Stimulated activated CD4-positive, alpha-beta T cell treated with anti-CD3 and anti-CD28 coated beads, Interleukin-15, amount 100 ng/mL, for 1 hour (primary cell): ENCODE measurements at places on chromosomes 6 and 20.
A peak's percentile ranks its signal among the peaks of the same experiment; 100 is the strongest.

GRCh38 chr6:40693768-40694167 is 106.6 kb upstream of the LRFN2 start:
- DNase-seq: no peak

- DNase-seq: no peak
Measured at GRCh38 chr20:24098886-24099285, 110.3 kb upstream of the GGTLC1 start.

- no peak for DNase-seq
Measured at GRCh38 chr6:71486461-71486860, 197.8 kb downstream of the OGFRL1 start.

- DNase-seq: no peak
Measured at GRCh38 chr6:35388772-35389352, 46.5 kb downstream of the PPARD start.

GRCh38 chr6:95917034-95917433 is 98.7 kb upstream of the FUT9 start:
- DNase-seq: no peak

DNA sequence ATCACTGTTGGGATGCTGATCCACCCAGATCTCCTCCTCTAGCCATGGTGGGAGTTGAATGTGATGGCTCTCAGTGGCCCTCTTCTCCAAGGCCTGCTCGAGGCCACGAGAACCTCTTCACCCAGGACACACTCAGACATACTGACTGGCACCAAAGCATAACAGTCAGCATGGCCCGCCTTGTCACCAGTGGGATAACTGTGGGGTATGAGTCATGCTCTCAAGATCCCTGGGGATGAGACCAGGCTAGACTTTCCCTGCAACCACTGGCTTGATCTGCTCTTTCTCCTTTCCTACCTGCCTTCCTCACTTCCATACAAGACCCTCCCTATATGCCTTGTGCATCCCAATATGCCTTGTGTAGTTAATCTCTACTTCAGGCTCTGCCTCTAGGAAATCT is 66.8 kb downstream of the RIN2 start:
- DNase-seq: no peak

GRCh38 chr20:8645326-8645725 is 423.6 kb upstream of the PLCB4 start:
- DNase-seq: no peak

DNA sequence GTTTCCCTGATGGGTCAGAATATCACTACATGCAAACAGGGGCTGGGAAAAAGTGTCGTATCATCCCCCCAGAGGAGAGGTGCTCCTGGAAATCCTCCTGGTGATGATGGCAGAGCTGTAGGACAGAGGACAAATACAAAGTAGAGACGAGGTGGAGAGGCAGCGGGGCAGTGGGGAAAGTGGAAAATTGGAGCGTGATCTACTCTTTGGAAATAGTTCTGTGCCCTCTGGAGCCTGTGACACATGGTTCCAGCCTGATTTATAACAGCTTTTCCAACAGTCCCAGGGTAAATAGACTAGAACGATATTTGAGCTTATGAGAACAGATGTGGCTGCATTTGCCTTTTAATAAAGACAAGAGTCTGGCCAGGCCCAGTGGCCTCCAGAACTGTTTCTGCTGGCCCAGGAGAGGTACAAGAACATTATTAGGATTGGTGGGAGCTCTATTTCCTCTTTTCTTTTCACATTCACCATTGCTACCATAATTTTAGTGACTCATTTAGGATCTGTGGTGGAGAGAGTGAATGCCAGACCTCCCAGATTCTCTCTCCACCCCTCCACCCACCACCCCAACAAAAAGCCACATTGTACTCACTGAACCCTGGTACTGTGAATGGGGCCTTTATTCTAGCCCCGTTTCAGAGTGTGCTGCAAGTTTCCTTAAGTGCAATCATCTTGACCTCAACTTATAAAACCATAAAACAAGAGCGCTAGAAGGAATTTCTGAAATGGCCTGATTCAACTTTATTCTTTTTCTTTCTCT is 78.3 kb downstream of the BTBD3 start:
- no peak for DNase-seq

DNA sequence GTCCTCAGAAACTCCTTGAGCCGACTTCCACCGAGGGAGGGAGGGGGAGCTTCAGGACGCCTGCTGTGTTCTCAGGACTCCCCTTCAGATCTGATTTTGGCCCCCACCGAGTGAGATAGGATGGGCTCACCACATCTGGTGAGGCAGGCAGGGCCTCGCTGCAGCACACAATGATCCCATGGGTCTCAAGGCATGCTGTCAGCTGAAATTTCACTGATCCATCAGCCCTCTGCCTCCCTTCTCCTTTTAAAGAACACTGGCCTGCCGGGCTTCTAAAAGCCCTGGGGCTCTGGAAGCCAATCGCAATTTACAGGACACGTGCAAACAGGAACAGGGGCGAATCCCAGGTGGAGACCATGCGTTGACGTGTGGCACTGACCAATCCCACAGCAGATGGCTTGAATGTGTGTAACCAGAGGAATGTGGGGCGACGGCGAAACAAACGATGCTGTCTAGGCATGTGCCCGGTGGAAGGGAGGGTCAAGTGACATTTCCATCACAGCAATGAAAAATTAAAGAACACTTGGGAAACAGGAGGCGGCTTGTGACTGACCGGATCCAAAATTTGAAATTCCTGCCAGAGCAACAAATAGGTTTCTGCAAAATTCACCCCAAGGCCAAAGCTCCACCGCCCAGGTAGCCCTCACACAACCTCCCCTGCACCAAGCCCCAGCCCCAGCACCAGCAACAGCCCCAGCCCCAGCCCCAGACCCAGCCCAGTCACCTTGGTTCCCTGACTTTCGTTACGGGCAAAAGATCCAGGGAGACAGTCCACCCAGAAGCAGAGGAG is 167.1 kb upstream of the ZNF337 start:
- no peak for DNase-seq

GRCh38 chr6:56851541-56852259 is 103.2 kb upstream of the BEND6 start:
- no peak for DNase-seq

DNA sequence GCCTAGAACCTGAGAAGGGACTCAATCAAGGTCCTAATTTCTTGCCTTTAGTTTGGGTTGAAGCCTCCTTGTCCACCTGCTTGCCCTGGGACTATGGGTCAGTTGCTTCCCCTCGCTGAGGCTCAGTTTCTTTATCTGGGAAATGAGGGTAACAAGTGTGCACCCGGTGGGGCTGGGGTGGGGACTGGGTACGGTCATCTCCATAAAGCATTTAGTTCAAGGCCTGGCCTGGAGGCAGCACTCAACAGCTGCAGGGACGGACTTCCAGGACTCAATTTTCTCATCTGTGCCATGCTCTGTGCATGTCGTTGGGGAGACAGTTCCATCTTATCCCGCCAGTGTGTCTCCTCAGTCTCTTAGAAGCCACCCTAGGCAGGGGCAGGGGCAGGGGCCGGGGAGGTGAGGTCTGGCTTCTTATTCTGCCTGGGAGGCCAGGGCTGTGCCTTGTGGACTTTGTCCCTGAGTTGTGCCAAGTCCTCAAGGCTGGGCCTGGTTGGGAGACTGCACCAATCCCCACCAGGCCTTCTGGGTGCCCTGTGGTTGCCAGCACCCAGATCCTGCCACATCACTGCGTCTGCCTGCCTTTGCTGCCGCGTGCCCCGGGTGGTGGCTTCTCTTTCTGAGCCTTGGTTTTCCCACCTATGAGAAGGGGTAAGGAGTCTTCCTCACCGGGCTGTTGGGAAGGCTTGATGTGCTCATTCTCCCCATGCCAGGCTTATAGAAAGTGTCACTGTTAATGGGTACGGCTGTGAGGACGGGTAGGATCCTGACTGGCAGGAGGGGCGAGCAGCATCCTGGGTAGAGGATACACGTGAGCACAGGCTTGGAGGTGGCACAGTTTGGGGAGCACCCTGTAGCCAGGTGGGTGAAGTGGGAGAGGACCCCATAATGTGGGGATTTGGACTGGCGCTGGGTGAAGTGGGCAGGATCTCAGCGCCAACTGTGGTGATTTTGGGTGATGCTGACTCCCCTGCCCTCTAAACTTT is 8.6 kb downstream of the SRC start:
- DNase-seq: no peak

DNA sequence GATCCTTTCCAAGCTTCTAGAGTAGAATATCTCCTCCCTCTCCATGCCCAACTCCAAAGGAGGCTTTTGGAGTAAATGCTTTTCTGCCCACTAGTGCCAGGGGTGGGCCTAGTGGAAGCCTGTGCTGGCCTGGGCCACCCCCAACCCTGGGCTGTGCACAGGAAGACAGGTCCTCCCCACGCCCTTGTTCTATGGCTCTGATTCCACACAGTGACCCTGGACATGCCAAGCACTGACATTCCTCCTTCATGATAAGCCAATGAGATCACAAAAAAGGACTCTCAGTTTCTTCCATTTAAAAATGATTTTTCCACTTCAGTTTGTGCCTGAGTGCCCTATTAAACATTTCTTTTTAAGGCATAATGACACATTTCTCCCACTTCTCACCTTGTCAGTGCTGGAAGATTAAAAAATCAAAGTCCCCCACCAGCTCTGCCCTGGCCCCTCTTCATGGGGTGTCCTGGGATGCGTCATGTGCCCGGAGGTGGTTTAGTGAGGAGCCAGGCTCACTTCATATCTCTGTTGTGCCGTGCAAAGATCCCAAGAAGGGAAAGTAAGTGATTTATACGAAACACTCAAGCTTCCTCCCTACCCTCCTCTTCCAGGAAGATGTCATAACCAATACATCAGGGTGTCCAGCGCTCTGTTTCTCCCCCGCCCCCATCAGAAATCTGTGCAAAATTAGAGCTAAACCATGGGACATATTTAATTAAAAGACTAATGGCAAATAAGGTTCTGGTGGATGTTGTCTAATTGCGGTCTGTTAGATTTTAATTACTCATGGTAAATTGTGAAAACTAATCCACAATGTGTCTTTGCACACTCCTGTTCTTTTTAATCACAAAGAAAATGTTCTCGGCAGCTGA is 255.0 kb downstream of the NRN1 start:
- no peak for DNase-seq

- no peak for DNase-seq
Measured at GRCh38 chr20:64159711-64160110, 4.5 kb upstream of the MYT1 start.

- DNase-seq: no peak
Measured at GRCh38 chr20:2133318-2134183, 31.9 kb downstream of the STK35 start.

GRCh38 chr6:119277052-119277451 is 72.5 kb downstream of the MAN1A1 start:
- no peak for DNase-seq

GRCh38 chr20:15475483-15475882 is 1097.8 kb downstream of the KIF16B start:
- no peak for DNase-seq

DNA sequence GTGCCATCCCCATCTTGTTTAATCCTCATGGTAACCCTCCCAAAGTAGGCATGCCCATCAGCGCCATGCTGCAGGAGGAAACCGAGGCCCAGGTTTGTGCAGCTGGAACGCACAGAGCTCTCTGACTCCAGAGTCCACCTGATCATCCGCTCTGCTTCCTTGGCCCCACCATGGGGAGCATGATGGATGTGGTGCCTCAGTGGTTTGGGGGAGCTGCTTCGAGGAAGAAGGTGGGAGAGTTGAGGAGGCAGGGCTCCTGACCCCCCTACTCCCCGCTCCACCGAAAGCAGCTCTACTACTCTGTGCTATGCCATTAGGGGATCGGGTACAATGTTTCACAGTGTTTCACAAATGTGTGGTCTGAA is 52.2 kb downstream of the TGM2 start:
- DNase-seq: no peak

DNA sequence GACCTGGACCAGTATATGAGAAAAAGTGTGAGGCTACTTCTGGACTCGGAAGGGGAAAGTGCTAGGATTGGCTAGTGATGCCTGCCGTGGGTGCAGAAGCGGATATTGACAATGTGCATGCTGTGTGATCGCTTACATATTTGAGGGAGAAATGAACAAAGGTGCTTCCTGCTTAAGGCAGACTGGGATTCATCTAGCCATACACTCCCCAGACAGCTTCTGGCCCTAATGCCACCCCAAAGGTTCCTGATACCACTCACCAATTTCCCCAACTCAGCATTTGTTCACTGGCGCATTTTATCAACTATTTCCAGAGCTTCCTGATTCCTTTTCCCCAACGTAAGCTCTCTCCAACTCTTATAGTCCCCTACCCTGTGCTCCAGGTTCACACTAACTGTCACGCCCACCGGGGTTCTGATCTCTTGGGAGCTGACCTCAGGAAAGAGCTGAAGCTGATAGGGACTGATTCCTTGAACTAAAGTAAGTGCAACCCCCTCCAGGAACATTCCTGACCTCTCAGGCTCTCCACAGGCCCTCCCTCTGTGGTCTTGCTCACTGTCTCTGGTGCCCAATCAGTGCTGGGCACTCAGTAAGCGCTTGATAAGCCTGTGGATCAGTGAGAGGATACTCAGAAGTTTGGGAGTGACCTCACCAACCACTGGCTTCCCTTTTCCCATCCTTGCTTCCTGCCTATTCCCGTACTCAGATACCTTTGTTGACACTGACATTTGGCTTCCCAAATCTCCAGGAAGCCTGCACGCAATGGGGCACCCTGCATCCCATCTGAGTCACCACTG is 73.3 kb downstream of the MRPL14 start:
- DNase-seq: no peak

- DNase-seq: peak; percentile 43
Measured at GRCh38 chr6:63598049-63599036, 26.1 kb downstream of the LOC128125822 start.

DNA sequence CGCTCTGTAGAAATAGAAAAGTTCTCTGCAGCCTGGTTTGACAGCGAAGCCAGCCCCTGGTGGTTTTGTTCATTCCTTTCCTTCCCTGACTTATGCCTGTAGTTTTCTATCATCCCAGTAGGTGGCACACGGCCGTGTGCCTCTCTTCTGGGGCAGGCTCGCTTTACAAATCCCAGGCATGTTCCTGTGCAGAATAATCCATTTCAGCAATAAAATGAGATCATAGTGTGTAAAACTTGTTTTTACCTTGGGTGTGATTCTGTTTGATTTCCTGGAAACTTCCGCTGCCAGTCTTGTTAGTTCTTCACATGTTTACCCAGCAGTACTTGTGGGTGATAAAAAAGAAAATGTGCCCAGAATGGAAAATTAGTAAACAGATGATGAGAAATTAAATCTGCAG is 7.4 kb upstream of the INSM1 start:
- no peak for DNase-seq

GRCh38 chr6:134888316-134888715 is 61.6 kb downstream of the ALDH8A1 start:
- DNase-seq: no peak

DNA sequence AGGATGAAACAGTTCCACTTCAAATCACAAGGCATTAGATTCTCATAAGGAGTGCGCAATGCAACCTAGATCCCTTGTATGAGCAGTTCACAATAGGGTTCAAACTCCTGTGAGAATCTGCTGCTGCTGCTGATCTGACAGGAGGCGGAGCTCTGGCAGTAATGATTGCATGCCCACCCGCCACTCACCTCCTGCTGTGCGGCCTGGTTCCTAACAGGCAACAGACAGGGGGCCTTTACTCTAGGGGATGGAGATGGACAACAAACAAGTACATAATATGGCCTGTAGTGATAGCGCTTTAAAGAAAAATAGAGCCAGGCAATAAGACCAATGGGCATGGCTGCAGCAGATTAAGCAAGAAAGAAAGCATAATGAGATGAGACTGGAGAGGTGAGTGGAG is 2.7 kb upstream of the TBC1D22B start:
- DNase-seq: no peak

- DNase-seq: no peak
Measured at GRCh38 chr20:4329232-4329631, 313.9 kb upstream of the RNF24 start.
